ENCODE measurements at places on chromosomes 11 and 22. TPM values are rescaled to one million over a fixed set of nuclear protein-coding genes. Genes with fewer than 3 reads are reported as not detected.

Gene ANGPTL5
- 0.09 TPM for total RNA-seq

Gene GDPD4
- total RNA-seq = not detected

Gene RFPL1
- total RNA-seq = not detected

Gene TYMP
- 23.7 TPM for total RNA-seq

Gene SCGB1A1
- not detected for total RNA-seq

Gene FAM76B
- total RNA-seq = 26.2 TPM

Gene PHETA2
- total RNA-seq = 29.8 TPM

Gene SEPTIN3
- not detected for total RNA-seq

Gene CHRNA10
- total RNA-seq = 1.1 TPM

Gene C11orf86
- not detected for total RNA-seq

Gene APOA4
- not detected for total RNA-seq

Gene CTR9
- 30.5 TPM for total RNA-seq

Gene CREB3L1
- total RNA-seq = 37.5 TPM

Gene CHID1
- total RNA-seq = 35.1 TPM

Gene MGAT3
- 0.27 TPM for total RNA-seq

Gene SHANK2
- 4.9 TPM for total RNA-seq

Gene DDI1
- total RNA-seq = not detected

Gene CBX7
- 8.0 TPM for total RNA-seq

Gene SPTY2D1
- 23.7 TPM for total RNA-seq

Gene OR5T3
- total RNA-seq = not detected

Gene TUBGCP6
- total RNA-seq = 23.6 TPM

Gene KIAA1671
- 10.7 TPM for total RNA-seq

Gene FAR1
- total RNA-seq = 124 TPM

Gene ST14
- total RNA-seq = not detected

Gene OR5P2
- total RNA-seq = not detected

Gene MS4A7
- total RNA-seq = not detected

Gene DDX6
- total RNA-seq = 174 TPM

Gene IL18
- total RNA-seq = 0.81 TPM

Gene CNIH2
- not detected for total RNA-seq

Gene NEFH
- total RNA-seq = 0.54 TPM

Gene APOA1
- 70.3 TPM for total RNA-seq

Gene GALR3
- not detected for total RNA-seq

Gene SAA2
- not detected for total RNA-seq

Gene OR52E6
- not detected for total RNA-seq

Gene BBOX1
- total RNA-seq = not detected

Gene CST6
- total RNA-seq = not detected

Gene UPB1
- total RNA-seq = not detected

Gene IGSF22
- not detected for total RNA-seq

Gene PTPRCAP
- total RNA-seq = 0.45 TPM

Gene PYGM
- 1.7 TPM for total RNA-seq

Gene OR8A1
- not detected for total RNA-seq

Gene THY1
- total RNA-seq = 164 TPM

Gene CCDC89
- 7.9 TPM for total RNA-seq

Gene SAA1
- not detected for total RNA-seq

Gene SLCO2B1
- total RNA-seq = 2.0 TPM

Gene TUB
- 19.2 TPM for total RNA-seq

Gene LGALS1
- 5,734 TPM for total RNA-seq

Gene PHOX2A
- not detected for total RNA-seq

Gene SOX10
- not detected for total RNA-seq

Gene RASL10A
- not detected for total RNA-seq

Gene BDNF
- 8.1 TPM for total RNA-seq

Gene TTC28
- 55.8 TPM for total RNA-seq

Gene GALNT18
- 2.4 TPM for total RNA-seq

Gene LIMK2
- 51.5 TPM for total RNA-seq

Gene SLC22A6
- not detected for total RNA-seq

All from fibroblast of the aortic adventitia (primary cell).